ENCODE measurements at places on chromosomes 1 and 21.

DNA sequence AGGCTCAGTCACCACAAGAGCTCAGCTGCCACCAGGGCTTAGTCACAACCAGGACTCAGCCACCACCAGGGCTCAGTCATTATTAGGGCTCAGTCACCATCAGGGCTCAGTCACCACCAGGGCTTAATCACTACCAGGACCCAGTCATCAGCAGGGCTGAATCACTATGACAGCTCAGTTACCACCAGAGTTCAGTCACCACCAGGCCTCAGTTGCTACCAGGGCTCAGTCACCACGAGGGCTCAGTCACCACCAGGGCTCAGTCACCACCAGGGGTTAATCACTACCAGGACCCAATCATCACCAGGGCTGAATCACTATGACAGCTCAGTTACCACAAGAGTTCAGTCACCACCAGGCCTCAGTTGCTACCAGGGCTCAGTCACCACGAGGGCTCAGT is 196.2 kb downstream of the NPHP4 start:
- DNase-seq = no peak

GRCh38 chr21:30216041-30216723 is at the start of gene CLDN8:
Gene CLDN8 (minus strand): TSS chr21:30216097. CDS start chr21:30215925, 172 bp downstream.
- DNase-seq = no peak

DNA sequence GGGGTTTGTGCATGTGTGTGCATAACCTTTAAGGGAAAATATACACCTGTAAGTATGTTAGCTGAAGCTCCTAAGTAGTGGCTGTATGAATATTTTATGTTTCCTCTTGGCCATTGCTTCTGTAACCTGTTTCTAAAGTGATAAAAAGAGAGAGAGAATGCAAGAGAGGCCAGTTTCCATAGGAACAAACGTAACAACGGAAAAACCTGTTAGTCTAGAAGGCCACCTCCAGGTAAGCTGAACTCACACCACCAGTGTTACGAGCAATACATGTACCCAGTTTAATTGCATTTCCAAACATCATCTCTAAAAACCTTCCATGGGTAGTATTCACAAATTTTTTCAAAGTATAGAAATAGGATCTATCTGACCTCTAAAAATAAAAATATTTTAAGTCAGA is 63.1 kb downstream of the PLPPR4 start:
- DNase-seq = no peak

GRCh38 chr1:212529211-212529741 is 79.3 kb upstream of the ATF3 start:
- no peak for DNase-seq

GRCh38 chr1:55870106-55870505 is 654.9 kb upstream of the USP24 start:
- DNase-seq = no peak

- DNase-seq = no peak
Observed at GRCh38 chr1:214215583-214215982, 65.4 kb upstream of the SMYD2 start.

GRCh38 chr1:26524181-26524580 is 5.4 kb upstream of the RPS6KA1 start:
- no peak for DNase-seq

DNA sequence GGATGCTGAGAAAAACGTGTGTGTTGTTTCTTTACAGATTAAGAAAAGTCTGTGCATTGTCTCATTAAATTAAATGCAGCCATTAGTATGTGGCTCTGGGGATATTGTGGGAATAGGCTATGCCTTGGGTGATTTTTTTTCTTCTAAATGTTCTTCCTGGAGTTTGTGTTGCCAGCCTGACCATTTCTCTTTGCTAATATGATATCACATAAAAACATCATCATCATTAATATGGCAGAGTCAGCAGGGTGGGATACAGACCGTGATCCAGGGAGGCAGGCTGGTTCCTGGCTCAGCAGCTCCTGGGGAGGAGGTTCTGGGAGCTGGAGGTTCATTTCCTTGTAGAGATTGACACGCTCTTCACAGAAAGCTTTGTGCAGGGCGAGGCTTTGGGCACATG is 60.7 kb upstream of the SELENON start:
- no peak for DNase-seq

DNA sequence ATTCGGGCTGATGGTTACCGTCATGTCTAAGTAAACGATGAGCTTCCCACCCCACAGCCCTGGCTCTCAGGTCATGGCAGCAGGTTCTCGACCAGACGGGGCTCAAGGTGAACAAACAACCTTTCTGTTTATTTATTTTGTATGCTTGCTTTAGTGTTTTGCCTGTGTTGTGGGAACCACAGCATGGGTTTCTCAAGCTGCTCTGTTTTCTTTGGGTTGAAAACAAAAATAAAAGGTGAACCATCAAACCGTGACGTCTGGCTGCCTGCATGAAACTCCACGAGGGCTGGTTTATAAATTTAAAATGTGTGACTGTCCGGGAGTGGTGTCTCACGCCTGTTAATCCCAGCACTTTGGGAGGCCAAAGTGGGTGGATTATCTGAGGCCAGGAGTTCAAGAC is 28.0 kb downstream of the TMEM51 start:
- no peak for DNase-seq

- DNase-seq = no peak
Observed at GRCh38 chr1:201542309-201543035, 3.5 kb downstream of the NAV1 start.

GRCh38 chr1:106831511-106831910 is 225.0 kb upstream of the PRMT6 start:
- DNase-seq = no peak

- peak; percentile 52 for DNase-seq
Observed at GRCh38 chr21:34351786-34352241, 12.0 kb upstream of the KCNE2 start.

DNA sequence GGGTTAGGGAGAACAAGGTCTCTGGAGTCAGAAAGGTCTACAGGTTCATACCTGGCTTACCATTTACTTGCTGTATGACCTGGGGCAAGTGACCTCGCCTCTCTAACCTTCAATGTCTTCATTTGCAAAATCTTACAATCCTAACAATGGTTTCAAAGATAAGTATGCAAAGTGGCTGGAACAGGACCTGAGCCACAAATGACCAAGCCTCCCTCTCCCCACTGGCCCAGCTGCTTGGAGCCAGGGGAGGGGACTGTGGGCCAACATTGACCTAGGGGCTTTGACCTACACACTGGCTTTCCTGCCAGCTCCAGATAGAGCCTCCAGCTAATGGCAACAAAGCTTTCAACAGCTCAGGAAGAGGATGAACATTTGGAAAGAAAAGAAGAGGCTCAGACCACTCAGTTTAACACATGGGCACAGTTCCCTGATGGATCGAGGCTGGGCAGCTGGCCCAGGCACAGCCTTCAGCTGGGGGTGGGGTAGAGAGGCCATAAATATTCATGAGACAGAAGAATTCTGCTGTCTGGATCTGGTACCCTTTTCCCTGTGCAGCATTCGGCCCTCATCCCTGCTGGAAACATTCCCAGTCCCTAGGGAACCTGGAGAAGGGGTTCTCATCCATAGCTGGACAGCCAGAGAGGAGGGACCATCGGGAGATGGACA is 12.9 kb downstream of the PTAFR start:
- no peak for DNase-seq

- DNase-seq = no peak
Observed at GRCh38 chr1:30400507-30400906, 322.9 kb downstream of the MATN1 start.

- DNase-seq = no peak
Observed at GRCh38 chr21:35233756-35234155, 184.7 kb upstream of the RUNX1 start.

DNA sequence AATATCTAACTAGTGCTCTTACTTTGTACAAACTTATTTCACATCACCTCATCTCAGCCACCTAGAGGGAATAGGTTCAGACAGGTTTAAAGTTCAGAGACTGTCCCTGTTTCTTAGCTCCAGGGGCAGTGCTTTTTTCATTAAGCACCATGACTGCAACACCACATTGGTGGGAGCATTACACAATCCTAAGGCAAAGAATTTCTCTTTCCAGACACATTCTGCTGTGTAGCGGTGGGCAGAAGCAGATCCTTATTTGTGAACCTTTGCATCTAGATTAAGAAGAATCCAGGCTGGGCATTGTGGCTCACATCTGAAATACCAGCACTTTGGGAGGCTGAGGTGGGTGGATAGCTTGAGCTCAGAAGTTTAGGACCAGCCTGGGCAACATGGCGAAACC is 16.1 kb downstream of the LCA5L start:
- no peak for DNase-seq

GRCh38 chr1:203283597-203283996 is 21.7 kb upstream of the BTG2 start:
- no peak for DNase-seq

DNA sequence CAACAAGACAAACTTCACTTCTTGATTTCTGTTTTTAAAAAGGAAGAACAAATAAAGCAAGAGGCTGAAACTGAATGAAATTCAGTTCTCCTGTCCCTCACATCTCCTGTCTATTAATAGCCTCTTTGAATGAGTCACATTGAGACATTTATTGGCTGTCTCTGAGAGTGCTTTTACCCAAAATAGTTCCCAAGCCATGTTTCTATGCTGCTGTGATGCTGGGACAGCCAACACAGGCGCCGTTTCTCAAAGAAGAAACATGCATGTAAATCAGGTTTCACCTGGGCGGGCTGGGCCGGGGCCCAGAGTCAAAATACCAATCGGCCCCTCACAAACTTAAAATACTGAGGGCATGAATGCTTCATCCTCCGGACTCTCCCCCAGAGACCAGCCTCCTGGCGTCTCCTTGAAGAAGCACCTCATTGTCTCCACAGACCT is 105.2 kb downstream of the EDEM3 start:
- no peak for DNase-seq

GRCh38 chr21:16978309-16978895 is 534.4 kb upstream of the CXADR start:
- DNase-seq = no peak

DNA sequence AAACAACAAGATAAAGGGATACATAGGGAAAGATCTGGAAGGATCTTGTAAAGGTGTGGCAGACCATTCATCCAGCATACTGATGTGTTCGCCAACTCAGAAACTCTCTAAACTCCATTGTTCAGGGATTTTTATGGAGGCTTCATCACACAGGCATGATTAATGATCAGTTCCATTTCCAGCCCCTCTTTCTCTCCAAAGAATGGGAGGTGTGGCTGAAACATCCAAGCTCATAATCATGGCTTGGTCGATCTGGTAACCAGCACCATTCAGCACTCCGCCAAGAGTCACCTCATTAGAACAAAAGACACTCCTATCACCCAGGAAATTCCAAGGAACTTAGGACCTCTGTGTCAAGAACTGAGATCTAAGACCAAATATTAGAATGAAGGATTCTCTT is 180.6 kb upstream of the RNPC3 start:
- no peak for DNase-seq

DNA sequence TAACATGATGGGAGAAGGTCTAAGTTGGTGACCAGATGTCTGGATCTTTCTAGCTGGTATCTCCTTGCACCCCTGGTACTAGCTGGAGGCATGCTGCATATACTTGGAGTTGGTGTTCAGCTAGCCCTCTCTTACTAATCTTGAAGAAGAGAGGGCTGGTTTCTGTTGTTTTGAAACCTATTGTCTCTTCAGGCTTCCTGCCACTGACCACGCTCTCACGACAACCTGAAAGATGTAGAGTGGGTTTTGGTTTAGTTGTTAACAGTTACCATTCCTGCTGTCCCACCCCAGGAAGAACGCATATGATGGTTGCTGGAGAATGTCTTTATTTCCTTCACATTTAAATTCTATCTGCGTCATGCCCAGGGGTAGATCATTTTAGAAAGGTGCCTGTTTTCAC is 3.6 kb downstream of the MAN1C1 start:
- no peak for DNase-seq

- no peak for DNase-seq
Observed at GRCh38 chr1:8133190-8133589, 107.1 kb upstream of the ERRFI1 start.

GRCh38 chr1:89552471-89553081 is 27.9 kb downstream of the LRRC8B start:
- DNase-seq = no peak

GRCh38 chr1:8063298-8064036 is 37.4 kb upstream of the ERRFI1 start:
- DNase-seq = no peak

- DNase-seq = no peak
Observed at GRCh38 chr1:54814571-54814970, 13.4 kb upstream of the TTC22 start.

- no peak for DNase-seq
Observed at GRCh38 chr21:35594905-35595304, 465.4 kb downstream of the SETD4 start.

Measured in SHP77 treated with DMSO at 0.1 percent for 48 hours (cell line).